Fibroblast of mammary gland (primary cell): ENCODE measurements at places on chromosomes 1 and 21.

- peak; percentile 28 for DNase-seq
Observed at GRCh38 chr1:24526940-24527542, 24.4 kb downstream of the RCAN3 start.

DNA sequence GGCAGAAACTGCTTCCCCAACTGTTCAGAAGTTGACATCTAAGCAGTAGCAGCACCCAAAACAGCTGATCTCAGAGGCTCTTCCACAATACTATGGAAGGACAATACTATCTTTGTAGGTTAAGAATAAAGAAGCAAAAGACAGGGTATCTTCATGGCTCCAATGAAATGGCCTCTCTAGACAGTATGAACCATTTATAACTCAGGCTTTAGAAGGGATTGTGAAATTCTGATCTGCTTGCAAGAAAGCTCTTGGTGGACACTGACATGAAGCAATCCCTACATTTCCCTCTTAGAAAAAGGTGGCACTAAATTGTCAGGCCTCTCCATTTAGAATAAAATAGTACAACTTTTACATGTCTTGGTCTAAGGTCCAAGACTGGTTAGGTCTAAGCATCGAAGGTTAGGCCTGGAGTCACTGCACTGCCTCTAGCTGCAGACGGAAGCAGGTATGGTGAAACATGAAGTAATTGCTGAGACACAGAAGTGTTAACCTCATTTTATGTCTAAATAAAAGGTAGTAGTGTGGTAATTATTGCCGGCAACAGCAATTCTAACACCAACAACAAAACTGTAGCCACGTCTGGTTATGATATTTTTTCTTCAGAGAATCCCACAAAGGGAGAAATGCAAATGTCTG, 50.6 kb upstream of the HP1BP3 start:
- no peak for DNase-seq

DNA sequence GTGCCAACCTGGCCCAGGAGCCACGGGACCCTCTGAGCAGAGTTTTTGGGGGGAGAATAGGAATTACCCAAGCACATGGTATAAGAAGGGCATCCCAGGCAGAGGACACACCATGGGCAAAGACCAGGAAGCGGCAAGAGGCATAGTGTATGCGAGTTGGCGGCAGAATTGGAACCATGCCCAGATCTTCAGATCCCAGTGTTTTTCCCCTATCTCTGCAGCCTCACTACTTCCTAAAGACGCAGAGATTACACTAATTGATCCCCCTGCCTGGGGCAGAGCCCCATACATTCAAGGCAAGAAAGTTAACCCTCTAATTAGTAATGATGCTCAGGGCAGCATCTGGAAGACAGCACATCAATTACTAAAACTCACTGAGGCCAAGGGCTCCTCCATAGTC, 48.2 kb downstream of the SYT2 start:
- no peak for DNase-seq

DNA sequence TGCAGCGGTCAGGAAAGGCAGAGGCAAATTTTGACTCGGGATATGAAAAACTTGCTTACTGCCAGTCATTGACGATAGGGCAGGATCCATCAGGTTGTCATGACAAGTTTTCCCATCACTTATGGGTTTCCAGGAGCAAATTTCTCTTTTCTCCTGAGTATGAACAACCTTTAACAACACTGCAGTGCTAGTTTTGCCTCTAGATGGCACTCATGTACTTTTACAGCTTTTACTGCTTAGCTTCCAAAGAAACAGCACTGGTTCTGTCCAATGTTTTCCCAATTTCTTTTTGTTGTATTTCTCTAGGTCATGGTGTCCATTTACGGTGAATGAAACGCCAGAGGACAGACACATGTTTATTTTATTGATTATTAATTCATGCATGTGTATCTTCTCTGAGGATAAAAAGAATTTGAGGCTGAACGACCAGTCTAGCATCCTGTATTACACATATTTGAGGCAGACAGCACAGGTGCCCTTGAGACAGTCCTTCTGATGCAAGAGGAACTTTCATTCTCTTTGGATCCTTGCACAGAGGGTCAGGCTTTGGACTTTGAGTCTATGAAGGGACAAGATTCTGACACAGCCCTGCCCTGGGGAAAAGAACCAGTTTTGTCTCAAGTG, 112.3 kb upstream of the TRABD2B start:
- peak; percentile 73 for DNase-seq
